T47D (cell line): ENCODE measurements at places on chromosomes 2 and 18.

- no peak for DNase-seq
Measured at GRCh38 chr2:9258953-9259399, 52.4 kb downstream of the ASAP2 start.

- DNase-seq: no peak
Measured at GRCh38 chr2:127584516-127585033, 49.1 kb downstream of the MYO7B start.

GRCh38 chr2:100990650-100991403 lies 11.3 kb upstream of the RPL31 start:
- no peak for DNase-seq

- no peak for DNase-seq
Measured at GRCh38 chr18:79924814-79925731, 26.4 kb downstream of the SLC66A2 start.

- peak; percentile 99 for DNase-seq
Measured at GRCh38 chr2:232611559-232612218, 21.7 kb upstream of the EFHD1 start.

GRCh38 chr18:76613053-76613754 lies 118.2 kb upstream of the ZNF516 start:
- no peak for DNase-seq

DNA sequence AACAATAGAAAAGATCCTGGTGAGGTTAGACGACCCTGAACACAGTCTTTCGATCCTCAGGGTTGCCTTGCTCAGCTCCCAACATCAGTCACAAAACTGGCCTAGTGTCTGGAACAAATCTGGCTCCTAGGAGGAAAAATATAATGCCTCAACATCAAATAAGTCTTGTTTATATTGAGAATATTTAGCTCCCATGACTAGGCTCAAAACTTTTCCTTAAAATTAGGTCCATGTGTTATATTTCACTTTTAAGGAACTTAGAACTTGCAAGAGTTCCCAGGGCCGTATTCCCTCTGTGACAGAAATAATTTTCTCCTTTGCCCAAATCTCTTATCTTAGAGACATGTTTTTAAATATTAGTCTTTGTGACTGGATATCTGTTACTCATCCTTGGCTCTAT lies 819.7 kb upstream of the ZEB2 start:
- DNase-seq: no peak

DNA sequence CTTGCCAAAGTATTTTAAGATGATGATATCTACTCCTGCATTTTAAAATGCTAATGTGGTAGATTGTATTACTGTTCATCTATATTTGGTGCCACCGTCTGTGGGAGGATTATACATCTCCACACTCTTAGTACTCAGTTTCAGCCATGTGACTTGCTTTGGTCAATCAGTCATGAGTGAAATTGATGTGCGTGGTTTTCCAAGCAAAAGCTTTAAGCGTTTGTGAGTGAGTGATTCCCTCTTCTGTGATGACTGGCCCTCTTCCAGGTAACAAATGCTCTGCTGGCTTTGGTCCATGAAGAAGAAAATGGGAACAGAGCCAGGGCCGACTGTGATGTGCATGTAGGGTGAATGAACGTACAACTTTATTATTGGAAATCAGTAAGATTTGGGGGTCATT lies 330.4 kb downstream of the LPIN1 start:
- DNase-seq: no peak

GRCh38 chr2:137231628-137232027 lies 466.3 kb downstream of the THSD7B start:
- DNase-seq: no peak

- peak; percentile 8 for DNase-seq
Measured at GRCh38 chr18:24397131-24397693, 412 bp downstream of the OSBPL1A start.

DNA sequence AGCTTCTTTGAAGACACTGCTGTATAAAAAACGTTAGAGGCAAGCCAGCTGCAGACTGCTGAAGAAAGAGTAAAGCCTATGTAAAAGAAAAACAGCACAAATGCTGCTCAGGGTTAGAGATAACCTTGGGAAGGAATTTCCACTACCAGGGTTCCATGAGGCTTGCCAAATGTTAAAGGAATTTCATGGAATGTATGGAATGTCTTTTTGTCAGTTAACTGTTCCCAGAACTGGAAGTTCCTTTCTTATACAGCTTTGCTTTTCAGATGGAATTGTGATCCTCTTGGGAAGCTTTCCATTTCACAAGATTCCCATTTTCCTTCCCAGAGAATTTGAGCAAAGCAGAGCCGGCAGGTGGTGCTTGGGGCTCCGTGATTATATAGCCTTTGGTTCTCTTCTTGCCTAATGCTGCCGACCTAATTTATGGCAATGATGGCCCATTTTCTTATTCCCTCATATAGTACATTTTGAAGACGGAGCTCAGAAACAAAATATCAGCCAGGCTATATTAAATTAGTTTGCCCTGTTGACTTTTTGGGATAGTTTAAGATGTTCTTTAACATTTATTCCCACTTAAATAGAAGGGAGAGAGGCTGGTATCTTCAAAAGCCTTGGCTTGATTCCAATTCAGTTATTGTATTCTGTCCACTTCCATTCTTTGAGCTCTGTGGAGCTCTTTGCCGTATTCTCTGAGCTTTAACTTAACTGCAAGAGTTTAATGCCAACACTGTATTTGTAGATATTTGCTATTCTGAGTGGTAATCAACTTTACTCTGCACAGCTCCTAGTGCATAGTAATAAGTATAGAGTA lies 162.3 kb downstream of the PHLPP1 start:
- no peak for DNase-seq

DNA sequence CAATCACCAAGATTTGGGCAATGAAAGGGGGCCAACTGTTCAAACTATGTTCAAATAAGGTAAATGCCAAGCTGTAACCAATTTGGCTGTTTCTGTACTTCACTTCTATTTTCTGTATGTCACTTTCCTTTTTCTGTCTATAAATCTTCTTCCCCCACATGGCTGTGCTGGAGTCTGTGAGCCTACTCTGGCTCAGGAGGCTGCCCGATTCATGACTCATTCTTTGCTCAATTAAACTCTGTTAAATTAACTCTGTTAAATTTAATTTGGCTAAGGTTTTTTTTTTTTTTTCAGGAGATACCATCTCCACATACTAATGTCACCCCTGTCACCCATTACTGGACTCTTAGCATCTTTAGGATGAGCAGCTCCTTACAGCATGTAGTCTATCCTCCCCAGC lies 178.8 kb upstream of the TWIST2 start:
- DNase-seq: no peak

DNA sequence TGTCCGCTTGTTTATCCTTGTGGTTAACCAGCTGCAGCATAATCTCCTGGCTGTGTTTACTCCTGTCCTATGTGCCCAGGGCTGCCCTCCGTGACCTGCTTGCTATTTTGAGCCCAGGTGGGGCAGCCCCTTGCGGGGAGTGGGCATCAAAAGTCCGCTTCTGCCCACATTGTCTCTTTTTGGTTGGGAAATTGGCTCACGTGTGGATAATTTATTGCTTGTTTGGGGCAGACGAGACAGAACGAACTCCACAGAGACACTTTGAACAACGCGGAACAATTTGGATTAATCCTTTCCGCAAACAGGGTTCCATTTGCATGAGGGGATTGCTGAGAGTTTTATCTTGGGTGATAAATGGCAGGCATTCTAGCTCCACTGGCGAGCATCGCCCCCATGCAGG lies 8.1 kb upstream of the CXCR4 start:
- no peak for DNase-seq

DNA sequence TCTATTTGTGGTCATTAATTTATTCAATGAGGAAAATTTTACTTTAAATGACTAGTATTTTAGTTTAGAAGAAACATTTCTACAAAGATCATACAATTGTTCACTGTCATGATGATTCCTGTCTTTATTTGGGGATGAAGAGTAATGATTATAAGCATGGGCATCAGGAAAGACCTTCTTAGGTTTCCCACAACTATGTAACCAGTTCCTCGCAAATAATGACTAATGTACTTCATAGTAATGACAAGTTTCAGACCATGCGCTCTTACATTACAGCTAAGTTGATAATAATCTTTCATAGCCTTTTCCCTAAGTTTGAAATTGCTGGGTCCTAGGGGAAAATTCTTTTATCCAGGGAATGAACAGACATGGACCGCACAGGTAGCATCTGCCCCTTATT lies 90.5 kb downstream of the MYO5B start:
- DNase-seq: no peak

DNA sequence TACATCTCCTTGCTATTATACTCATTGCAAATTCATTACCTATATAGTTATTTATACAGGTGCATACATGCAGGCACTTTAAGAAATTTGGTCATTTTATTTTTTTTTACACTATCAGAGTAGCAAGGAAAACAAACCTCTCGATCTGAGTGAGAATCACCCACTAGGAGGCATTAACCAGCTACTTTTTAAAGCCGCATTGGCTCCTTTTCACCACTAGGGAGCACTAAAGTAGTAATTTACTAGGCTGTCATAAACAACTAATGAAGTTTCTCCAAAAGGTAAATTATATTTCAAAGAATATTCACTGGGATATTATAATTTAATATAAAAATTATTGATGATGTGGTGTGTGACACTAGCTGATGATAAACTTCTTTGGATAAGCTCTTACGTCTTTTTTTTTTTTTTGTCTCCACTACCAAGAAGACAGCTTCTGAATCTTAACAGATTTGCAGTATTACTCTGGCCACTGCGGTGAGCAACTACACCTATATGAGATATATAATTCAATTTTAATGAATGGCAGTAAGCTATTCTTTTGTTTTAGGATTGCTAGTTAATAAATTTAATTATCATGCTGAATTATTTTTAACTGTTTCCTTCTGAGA lies 101.9 kb downstream of the NOL4 start:
- peak; percentile 70 for DNase-seq

DNA sequence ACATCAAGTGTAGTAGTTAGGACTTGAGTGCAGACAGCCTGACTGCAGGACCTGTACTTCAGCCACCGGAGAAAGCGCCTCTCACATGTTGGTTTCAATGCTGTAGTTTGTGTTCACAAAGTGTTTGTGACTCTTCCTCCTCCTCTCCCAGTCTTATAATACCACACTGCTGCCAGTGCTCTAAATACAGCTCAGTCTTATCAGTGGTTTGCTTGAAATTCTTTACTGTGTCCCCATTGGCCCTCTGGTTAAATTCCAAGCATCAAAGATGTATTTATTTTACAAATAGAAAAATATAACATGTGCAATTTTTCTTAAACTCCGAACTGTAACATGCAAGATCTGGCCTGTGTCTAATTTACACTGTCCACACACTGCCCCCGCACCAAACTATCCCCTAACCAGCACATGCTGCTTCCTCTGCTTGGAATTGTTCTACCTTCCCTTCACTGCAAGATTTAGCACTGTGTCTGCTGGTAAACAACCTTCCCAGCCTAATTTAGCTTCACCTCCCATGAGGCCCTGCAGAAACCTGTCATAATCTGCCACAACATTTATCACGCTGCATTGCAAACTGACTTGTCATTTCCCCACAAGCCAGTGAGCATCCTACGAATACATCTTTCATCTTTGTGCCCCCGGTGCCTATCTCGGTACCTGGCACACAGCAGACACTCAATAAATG lies 77.1 kb downstream of the SUMO1 start:
- DNase-seq: no peak

- DNase-seq: no peak
Measured at GRCh38 chr2:32210767-32211408, 45.2 kb downstream of the SLC30A6 start.

DNA sequence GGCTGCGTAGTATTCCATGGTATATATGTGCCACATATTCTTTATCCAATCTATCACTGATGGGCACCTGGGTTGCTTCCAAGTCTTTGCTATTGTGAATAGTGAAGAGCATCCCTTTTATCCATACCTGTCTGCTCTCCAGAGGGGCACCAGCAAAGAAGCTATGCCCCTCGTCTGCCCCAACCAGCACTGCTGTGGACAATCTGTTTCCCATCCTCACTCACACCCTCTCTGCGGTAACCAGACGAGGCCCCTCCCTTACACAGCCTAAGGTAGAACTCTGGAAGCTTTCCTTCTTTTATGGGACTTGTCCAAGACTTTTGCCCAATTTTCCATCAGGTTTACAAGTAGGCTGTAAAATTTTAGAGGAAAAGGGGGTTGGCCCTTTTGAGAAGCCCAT lies 24.9 kb downstream of the TTR start:
- no peak for DNase-seq

DNA sequence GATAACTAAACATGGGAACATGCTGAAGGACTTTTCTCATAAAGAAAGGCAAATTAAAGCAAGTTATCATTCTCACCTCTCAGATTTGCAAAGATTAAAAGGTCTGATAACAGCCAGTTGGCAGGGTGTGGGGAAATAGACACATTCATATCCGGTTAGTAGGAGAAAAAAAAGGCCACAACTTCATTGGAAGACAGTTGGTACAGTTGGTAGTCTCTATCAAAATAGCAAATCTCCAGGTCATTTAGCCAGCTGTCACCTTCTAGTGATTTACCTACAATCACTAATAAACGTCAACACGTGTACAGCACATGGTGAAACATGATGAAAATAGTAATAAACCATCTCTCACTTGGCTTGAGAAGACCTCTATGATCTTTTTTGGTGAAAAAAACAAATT lies 16.6 kb downstream of the INPP5D start:
- DNase-seq: no peak

DNA sequence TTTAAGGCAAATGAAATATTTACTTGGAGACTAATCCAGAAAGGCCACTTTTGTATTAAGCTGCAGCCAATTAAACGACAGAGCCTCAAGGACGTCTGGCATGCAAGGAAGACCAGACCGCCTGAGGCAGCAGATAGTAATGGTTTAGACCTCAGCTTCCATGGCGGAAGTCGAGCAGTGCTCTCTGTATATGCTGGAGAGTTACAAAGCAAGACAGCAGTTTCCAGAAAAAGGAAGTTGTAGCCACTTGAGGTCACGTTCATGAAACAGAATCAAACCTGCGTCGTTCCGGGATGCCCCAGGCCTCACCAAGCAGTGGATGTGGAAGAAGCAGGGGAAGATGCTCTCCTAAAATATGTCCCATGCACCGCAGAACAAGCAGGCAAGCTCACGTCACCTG lies 142.0 kb downstream of the PTGR3 start:
- DNase-seq: no peak

- DNase-seq: no peak
Measured at GRCh38 chr2:46101557-46102220, 195.5 kb upstream of the EPAS1 start.

DNA sequence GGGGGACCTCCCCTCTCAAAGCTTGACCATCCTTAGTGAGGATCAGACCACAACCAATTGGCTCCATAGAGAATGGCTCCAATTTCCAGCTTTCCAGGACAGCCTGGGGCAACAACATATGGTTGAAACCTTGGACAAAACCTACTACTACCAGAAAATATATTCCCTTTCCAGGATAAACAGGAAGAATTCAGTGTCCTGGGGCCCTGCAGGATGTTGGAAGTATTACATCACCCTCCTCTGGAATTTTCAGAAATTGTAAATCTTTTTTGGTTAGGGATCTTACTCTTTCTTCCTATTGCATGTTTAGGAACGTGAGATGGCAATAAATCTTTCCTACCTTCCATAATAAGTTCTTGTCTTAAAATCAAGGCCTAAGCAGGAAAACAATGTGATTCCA lies 158.9 kb upstream of the MEIS1 start:
- DNase-seq: no peak
